Stimulated activated CD4-positive, alpha-beta T cell treated with anti-CD3 and anti-CD28 coated beads, Interleukin-1b, Interleukin-23, amount 100 ng/mL, for 1 hour (primary cell): ENCODE measurements at places on chromosomes 2 and 18.

DNA sequence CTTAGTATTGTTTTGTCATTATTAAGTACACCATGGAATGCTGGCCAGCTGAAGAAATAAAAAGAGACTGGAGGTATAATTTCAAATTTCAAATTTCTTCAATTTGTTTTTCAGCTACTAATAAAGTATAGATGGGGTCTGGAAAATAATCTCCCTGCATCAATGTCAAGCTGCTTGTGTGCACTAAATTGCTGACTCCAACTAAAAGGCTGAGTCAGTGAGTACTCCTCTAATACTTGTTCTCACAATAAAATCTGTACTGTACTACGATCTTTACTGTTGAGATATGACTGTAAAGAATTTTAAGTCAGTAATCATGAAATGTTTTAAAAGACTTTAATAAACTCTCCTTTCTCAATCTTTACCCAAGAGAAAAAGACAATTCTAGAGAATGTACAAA, 131.9 kb downstream of the SATB2 start:
- no peak for DNase-seq

GRCh38 chr2:16656784-16657391, 8.7 kb downstream of the CYRIA start:
- no peak for DNase-seq

GRCh38 chr2:176072951-176073904, 10.5 kb downstream of the EVX2 start:
- no peak for DNase-seq

DNA sequence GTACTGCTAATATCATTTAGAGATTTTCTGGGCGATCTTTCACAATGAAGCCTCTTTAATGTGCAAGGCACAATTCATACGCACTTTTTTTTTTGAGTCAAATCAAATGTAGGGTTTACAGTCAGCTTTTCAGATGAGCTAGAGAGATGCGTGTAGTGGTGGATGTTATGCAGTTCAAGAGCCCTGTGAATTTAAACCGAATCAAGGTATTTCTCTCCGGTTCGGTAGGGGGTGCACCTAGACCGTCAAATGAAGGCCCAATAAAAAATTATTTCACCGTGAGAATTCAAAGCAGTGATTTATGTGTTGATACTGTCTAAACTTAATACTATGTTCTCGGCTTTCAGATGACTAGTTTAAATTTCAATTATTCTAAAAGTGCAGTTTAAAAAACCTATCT, 1.1 kb downstream of the PTH2R start:
- no peak for DNase-seq

- no peak for DNase-seq
These were observed 42.4 kb upstream of the RPE start for GRCh38 chr2:209960045-209960444.

DNA sequence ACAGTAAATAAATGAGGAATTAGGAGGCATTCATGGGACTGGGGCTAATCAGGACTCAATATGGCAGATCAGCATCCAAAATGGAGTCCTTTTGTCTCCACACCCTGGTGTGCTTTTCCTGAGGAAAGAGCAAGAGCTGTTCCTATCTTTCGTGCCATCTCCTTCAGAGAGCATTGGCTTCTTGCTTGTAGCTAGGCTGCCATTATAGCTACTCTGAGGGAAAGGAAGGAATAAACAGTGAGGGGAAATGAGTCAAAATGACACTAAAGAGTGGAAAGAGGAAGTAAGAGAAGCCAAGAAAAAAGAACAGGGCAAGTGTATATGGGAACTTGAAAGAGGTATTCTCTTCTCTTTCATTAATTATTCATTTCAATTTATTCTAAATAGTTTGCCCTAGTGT, 8.4 kb upstream of the NMI start:
- DNase-seq: no peak

DNA sequence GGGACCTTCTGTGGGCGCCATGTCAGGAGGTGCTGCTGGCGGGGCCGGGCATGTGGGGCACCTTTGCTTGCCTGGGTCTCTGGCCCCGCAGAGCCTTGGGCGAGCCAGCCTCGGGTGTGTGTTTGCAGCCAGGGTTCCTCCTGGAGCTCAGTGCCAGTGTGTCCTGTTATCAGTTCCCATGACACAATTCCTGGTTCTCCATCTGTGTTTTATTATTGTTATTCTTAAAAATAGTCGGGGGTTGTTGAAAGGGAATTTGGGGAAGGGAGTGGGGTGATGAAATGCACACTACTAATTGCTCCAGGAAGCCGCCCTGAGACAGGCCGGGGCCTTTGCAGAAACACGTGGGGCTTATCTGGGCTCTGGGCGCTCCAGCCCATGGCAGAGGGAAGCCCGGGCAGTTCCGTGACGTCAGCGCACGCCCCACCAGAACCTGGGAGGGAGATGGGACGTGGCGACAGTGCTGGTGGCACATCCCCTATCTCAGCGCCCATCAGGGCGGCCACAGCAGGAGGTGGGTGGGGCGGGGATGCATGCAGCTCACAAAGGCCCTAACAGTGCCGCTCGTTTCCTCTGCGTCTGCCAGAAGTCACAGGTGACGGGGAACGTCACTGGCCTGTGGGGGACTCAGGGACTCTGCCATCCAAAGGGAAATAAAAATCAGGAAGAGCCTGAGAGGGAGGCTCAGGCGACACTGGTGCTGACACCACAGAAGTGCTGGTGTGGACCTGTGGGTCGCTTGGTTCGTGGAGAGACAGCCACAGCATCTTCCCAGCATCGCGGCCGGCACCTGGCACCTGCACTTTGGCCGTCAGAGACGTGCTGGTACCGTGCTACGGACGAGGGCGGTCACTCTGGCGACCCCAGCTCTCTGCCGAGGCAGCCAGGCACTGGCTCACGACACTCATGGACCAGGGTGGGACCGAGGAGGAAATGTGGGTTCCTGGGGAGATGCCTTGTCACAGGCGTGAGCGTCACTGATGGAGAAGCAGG, 131.0 kb downstream of the NFATC1 start:
- no peak for DNase-seq

DNA sequence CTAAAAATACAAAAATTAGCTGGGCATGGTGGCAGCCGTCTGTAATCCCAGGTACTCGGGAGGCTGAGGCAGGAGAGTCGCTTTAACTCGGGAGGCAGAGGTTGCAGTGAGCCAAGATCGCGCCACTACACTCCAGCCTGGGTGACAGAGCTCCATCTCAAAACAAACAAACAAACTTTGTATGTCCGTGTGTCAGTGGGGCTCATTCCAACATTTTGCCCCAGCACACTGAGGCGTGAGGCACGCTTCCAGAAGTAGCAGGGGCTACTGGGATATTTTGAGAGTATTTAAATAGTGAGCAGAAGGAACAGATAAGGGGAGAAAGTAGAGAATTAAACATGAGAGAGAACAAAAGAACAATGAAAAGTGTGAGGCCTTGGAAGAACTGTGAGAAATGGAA, 83.3 kb upstream of the TANK start:
- no peak for DNase-seq

DNA sequence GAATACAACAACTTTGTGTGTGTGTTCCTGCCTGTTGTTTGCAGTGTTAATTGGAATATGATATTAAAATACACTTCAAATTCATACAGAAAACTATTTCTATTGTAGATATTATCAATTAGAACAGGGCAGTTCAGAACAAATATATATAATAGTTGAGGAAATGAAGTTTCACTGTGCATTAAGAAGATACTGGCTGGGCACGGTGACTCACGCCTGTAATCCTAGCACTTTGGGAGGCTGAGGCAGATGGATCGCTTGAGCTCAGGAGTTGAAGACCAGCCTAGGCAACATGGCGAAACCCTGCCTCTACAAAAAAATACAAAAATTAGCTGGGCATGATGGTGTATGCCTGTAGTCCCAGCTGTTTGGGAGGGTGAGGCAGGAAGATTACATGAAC, 79.3 kb downstream of the ASAP2 start:
- no peak for DNase-seq

DNA sequence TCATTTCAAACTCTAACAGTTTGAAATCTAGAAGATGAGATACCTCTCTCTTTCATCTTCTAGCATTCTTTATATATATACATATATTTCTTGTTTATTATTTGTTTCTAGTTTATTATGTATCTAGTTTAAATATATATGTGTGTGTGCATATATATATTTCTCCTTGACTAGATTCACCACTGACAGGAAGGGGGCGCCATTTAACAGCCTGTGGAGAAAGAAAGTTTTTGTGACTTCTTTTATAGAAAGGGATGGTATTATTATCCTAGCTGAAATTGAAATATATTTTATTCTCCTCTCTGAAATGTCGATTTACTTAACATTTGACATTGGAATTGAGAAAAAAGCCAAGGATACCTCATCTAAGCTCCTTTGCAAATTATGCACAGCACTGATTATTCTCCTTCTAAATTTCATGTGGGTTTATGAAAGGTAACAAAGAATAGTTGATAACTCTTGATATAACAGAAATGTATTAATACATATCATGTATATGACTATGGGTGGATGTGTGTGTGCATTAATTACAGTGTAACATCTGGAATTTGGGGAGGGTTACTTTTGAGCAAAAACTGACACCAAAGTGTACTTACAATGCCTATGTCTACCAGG, 160.7 kb upstream of the NT5C1B start:
- no peak for DNase-seq

GRCh38 chr2:6623746-6624145, 242.0 kb downstream of the CMPK2 start:
- no peak for DNase-seq

DNA sequence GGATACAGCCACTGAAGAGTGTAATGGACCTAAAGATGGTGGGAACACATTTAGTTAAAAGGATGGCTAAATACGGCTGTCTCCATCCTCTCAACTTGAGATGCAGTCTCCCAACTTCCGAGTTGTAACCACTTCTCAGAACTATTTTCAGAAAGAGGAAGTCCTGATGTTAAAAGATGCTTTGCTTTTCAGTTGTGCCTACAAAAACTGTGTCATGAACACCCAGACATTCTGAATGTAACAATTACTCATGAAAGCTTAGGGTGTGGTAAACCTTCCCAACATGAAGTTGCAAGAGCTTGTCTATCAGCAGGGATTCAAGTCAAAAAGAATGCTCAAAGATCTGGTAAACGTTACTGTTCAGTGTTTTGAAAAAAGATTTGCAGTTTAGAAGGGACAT, 147.9 kb downstream of the DOCK10 start:
- DNase-seq: no peak

GRCh38 chr2:212385241-212385640, 153.4 kb downstream of the ERBB4 start:
- DNase-seq: no peak

GRCh38 chr18:59005262-59005661, 134.4 kb upstream of the SEC11C start:
- no peak for DNase-seq

DNA sequence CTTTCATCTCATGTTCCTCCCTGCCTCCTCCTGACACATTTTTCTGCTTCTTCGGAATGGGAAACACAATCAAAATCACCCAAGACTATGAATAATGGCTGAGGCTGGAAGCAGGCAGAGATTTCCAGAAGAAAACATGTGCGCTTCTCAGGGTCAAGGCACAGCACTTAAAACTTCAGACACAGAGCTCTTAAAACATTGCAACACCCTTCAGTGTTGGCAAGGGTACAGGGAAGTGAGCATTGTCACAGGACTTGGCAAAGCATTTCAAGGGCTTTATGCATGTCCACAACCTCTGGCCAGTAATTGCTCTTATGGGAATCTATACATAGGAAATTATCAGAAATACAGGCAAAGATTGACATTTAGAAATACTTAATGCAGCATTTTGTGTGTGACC, 477.6 kb upstream of the KLHL29 start:
- no peak for DNase-seq

DNA sequence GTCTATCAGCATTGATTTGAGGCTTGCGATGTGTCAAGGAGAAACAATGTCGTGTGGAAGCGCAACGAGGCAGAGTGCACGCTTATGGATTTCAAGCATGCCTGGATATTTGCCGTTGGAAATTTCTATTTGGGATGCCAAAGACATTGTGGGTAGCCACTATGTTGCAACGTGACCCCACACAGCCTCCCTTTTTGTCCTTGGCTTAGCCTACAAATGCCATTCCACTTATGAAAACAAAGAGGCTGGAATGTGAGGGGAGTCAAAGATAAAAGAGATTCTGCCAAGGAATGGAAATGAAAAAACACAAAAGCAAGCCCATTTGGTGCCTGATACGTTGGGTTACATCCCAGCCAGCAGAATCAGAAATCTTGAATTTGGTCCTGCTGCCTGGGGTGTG, 721.2 kb downstream of the GALR1 start:
- no peak for DNase-seq

GRCh38 chr2:231296401-231296974, 98.1 kb downstream of the ARMC9 start:
- DNase-seq: no peak

DNA sequence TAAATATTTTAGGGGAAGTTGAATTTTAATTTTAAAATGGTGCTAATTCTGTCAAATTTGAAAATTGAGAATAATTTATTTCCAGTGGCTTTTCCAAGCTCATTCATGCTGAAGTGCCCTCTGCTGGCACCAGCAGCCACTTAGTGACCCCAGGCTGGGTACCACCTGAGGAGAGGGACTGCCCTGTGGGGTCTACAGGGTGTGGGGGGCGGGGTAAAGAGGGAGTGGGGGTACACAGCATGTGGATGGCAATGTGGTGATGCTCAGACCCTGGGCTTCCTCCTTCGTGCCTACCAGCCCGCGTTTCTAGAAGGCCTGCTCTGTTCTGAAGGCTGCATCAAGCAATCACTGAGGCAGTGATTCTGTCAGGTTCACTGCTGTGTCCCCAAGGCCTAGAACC, 45.1 kb upstream of the SCLY start:
- DNase-seq: peak; percentile 4

- DNase-seq: no peak
These were observed 4.9 kb downstream of the KDM3A start for GRCh38 chr2:86446060-86446459.

GRCh38 chr2:178718283-178718682, 88.9 kb downstream of the TTN start:
- DNase-seq: no peak

DNA sequence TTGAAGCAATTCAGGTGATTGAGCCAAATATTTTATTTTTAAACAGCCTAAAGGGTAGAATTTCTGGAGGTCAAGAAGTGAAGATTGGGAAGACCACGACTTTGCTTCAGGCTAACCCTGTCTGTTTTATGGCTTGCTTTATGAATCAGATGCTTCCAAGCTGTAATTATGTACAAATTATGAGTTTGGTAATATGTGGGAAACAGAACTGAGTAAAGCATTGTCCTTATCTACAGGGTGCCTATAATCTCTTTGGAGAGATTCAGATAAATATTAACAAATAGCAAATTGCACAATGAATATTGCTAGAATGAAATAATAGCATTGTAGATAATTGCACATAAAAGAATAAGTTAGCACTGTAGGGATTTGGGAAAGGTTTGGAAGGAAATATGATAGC, 539.4 kb upstream of the CDH2 start:
- no peak for DNase-seq

GRCh38 chr2:128280901-128281321, 37.8 kb downstream of the HS6ST1 start:
- no peak for DNase-seq

GRCh38 chr2:133004623-133005022, 334.6 kb upstream of the LYPD1 start:
- no peak for DNase-seq

DNA sequence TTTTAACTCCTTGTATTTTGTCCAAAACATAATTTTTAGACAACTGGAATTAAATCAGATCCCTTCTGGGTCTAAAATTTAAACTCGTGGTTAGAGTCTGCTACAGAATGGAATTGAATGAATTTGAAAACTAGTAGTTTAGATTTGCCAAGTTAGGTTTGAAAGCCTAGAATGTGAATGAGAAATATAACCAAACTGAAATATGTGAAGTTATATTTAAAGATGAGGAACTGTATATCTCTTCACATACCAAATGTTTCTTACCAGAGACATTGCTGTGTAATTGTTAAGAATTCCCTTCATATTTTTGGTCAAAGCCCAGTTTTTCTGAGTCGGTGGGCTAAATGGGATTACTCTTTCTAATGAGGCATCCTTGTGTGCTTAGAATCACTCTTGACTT, 74.2 kb downstream of the LPIN1 start:
- no peak for DNase-seq
